ENCODE measurements at places on chromosomes 11 and 22.

GRCh38 chr11:70772950-70773349 lies 374.6 kb downstream of the CTTN start:
- DNase-seq = no peak

GRCh38 chr22:27574651-27575050 lies 226.9 kb downstream of the MN1 start:
- DNase-seq = no peak

DNA sequence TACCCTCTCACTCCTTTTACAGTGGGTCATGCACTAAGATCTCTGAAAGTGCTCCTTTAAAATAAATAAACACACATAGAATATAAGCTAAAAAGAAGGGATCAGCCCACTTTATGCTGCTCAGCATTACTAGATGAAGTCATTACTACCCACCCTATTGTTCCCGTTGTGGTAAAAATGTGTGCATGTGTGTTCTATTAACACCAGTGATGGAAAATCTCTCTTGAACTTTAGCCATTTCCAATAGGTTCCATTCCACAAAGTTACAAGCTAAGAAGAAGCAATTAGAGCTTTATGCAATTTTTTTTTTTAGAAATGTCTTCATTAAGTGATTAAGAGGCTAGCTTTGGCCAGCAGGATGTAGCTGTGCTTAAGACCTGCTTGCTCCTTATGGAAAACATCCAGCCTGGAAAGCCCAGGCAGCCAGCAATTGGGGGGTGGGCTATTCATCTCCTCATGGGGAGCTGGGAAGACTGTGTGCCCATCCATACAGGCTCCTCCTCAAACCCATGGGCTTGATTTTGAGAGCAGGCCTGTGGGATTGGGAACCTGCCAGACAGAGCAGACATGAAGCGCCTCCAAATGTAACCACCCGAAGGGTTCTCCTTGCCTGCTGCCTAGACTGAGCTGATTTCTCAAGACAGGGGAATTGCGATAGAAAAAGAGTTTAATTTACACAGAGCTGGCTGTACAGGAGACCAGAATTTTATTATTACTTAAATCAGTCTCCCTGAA lies 92.9 kb upstream of the PARVA start:
- no peak for DNase-seq

DNA sequence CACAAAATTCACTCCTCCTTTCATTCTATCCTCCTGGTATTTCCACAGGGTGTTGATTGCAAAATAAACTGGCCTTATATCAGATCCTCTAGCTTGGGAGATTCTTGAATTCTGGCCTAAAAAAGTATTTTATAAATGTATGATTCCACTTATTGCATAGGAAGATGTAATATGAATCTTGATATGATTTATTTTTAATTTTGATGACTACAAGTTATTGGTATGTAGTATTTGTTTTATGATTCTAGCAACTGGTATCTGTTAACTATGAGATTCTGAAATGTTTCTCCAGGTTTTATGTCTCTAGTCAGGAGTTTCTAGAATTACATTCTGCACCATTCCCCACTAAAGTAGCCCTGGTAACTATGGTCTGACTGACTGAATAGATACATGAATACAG lies 373.9 kb upstream of the C11orf87 start:
- DNase-seq = no peak

DNA sequence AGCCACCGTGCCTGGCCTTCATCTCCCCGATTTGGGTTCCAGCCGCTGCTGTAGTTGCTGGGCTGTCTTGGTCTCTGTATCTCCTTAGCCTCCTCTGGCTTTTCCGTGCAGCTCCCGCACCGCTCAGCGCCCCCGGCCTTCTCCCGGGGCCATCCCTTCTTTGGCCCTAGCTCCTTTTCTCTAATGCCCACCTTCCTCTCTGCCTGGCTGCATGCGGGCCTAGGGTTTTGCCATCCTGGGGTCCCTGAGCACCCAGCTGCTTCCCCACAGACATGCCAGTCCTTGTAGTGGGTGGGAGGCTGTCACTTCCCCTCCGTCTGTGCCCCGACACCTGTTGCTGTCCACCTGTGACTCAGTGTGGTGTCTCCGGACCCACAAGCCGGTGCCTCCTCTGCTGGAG lies 36.4 kb downstream of the KCNJ4 start:
- DNase-seq = no peak

- no peak for DNase-seq
These were observed 21.4 kb downstream of the CHKA start for GRCh38 chr11:68099474-68100405.

GRCh38 chr11:1623716-1624115 lies 1.8 kb upstream of the KRTAP5-4 start:
- DNase-seq = no peak

GRCh38 chr11:104422324-104422944 lies 258.5 kb upstream of the PDGFD start:
- no peak for DNase-seq

DNA sequence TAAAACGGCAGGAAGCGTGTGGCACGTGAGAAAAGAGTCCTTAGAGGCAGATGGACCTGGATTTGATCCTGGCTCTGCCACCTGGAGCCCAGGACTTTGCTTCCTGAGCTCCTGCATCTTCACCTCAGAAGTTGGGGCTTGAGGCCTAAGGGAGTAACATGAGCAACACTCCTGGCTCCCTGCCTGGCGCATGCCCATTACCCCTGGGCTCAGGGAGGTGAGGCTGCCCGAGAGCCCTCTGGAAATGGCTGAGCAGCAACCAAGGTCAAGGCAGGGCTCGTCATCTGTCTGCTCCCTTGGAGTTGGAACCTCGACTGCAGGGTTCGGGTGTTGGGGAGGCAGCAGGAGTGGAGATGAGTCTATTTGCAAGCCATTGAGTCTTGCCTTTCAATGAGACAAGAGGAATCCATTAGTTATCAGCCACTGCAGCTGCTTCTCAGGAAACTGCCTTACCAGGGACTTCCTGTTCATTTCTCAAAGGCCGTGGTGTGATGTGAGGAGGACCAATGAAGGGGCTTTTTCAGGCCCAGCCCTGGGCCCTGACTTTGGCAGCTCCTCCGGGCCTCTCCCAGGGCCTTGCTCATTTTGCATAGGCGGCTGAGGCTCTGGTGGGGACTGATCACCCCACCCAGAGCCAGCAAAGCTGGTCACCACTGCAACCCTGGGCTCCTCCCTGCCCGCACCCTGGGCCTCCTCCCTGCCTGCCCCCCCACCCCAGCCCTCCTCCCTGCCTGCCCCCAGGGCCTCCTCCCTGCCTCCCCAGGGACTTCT lies 6.4 kb downstream of the FADS2 start:
- no peak for DNase-seq

- DNase-seq = no peak
These were observed 10.1 kb downstream of the LMO1 start for GRCh38 chr11:8253566-8253965.

- peak; percentile 85 for DNase-seq
These were observed 828 bp upstream of the RAB1B start for GRCh38 chr11:66267379-66268243.

DNA sequence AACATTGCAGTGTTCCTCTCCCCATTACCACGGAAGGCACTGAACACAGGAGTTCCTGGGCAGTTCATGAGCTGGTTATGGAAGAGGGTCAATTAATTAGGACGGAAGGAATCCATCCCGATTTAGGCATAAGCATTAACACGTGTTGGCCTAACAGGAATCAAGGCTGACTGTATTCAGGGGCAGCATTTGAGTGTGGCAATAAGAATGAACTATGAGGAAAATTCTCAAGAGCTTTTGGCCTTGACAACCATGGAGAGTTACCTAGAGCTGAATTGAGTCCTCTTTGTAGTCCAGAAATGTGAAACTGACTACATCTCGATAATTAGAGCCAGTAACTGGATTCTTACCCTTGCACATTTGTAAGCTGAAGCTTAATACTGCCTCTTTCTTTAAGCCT lies 82.4 kb upstream of the CRTAM start:
- no peak for DNase-seq

- DNase-seq = no peak
These were observed 185.0 kb downstream of the NELL1 start for GRCh38 chr11:20854215-20854955.

- no peak for DNase-seq
These were observed 32.2 kb downstream of the RPL3 start for GRCh38 chr22:39287076-39287725.

DNA sequence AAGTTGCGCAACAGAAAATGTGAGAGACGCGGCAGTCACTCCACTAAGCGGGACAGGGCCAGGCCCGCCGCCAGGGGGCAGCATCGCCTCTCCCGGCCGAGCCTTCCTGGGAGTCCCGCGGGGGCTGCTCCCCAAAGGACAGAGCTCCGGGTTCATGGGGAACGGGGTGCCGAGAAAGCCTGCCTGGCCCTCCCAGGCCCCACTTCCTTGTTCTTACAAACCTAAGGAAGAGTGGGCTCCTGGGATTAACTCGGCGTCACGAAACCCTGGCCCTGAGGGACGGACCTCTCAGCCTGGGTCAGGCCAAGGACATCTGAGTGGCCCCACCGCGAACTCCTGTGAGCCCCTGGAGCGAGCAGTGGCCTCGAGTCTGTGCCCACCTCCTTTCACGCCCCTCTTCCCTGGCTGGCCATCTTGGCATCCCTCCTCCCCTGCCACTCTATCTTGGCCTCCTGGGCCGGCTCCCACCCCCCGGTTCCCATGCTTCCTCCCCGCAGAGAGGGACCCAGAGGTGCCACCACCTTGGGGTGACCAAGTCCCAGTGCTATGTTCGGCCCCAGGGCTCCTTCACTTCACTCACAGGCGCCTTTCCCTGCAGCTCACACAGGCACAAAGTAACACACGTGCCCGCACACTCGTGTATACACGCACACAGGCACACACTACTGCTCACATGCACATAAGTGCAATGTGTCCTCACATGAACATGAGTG lies 99.9 kb upstream of the FGF3 start:
- DNase-seq = peak; percentile 81

GRCh38 chr11:59201353-59201752 lies 11.4 kb downstream of the MPEG1 start:
- no peak for DNase-seq

DNA sequence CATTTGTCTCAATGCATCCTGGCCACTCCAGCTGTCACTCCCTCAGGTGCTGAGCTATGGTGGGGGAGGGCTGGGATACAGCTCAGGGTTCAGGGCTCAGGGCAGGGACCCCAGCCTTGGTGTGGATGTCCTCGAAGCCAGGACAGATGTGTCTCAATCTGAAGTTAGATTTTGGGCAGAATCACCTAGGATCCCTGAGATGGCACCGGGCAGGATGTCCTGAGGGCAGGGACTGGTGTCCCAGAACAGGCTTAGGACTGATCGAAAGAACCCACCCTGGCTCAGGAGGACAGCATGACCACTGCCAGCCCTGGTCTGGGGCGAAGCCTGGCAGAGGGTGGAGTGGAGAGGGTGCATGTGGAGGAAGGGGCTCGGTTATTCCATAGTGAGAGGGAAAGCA lies 96.8 kb upstream of the THY1 start:
- DNase-seq = no peak

GRCh38 chr22:20523086-20523983 lies 15.9 kb downstream of the MED15 start:
- no peak for DNase-seq

DNA sequence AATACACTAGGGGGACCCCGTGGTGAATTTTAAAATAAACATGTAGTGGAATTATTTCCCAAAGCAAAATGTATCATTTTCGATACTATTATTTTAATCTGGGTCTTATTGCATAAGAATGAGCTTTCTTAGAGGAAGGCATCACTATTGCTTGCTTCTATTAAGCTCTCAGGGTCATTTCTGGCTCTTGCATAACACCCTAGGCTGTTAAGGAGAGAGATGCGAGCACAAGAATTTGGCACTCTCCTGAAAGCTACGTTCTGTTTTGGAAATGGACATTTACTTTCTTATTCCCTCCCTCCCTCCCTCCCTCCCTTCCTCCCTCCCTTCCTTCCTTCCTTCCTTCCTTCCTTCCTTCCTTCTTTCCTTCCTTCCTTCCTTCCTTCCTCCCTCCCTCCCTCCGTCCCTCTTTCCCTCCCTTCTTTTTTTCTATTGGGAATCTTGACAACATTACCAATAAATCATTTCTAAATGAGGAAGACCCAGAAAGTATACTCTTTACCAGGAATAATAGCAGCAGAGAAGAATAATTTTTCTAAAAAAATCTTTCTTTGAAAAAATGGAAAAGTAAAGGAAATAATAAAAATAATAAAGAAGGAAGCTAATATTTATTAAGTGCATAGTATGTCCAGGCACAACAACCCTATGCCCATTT lies 83.6 kb upstream of the BDNF start:
- no peak for DNase-seq

DNA sequence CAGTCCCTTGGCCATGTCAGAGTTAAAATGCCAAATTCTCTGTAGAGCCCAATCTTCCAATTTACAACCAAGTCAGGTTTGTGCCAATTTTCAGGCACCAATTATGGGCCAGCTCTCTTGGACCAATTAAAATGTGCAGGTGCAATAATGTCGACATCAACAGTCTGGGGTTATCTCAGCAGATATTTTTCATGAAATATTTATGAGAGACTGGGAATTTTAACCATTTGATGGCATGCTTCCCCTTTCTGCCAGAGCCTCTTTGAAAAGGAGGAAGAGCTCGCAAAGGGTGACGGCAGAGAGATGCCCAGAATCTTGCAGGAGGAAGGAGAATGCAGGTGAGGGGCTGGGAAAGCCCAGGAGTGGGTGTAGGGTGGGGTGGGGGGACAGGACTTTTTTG lies 100.8 kb upstream of the SYT13 start:
- DNase-seq = no peak

DNA sequence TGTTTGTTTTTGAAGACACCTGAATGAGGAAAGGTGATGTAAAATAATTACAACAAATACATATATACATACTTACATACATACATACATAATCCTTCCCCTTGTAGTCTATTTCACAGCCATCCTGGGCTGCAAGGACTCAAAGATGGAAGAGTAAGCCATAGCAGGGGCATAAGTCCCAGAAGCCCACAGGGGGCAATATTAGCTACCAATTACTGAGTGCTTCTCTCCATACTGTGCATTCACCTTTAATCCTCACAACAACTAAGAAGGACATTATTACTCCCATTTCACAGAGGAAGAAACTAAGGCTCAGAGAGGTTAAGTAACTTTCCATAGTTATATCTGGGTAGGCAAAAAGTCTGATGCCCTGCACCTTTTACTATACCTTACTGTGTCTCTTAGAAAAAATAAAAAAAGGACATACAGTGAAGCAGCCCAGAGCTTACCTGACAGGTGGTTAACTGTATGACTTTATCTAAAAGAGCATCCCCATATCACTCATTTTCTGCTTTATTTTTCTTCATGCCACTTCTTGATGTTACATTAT lies 2.7 kb downstream of the SERGEF start:
- DNase-seq = no peak

GRCh38 chr11:403761-404431 lies 9.9 kb downstream of the PKP3 start:
- no peak for DNase-seq

DNA sequence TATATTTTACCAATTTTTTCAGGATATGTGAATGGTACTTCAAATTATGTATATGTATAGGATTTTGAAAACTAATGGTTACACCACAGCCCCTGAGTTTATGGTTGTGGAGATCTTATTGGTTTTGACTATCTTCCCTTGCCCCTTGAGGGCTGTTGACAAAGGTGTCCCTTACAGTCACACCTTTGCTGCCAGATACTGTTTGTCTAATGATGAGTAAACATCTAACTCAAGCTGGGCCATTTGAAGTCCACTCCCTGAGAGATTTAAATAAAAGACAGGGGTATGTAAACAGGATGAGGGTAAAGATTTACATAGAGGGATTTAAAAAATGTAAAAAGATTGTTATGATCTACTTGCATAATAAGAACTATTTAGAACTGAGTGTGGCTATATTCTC lies 38.9 kb upstream of the LUZP2 start:
- no peak for DNase-seq
